ENCODE measurements at places on chromosomes 3 and 15. TPM values are rescaled to one million over a fixed set of nuclear protein-coding genes. Genes with fewer than 3 reads are reported as not detected.
A peak's percentile ranks its signal among the peaks of the same experiment; 100 is the strongest.

DNA sequence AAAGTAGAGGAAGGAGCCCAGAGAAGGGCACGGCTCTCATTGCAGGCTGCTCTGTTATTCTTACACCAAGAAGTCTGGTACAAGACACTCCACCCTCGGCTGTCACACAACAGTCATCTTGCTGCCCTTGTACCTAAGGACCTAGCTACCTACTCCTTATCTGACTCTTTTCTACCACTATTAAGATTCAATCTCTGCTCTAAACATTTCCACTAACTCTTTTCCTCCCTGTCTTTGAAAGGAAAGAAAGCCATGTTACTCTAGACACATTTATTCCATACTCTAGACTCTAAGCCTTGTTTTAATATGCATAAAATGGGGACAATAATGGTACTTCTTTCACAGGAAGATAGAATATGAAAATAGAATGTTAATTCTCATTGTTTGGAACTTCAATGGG is 73.3 kb upstream of the C3orf49 start:
- H3K4me3 ChIP-seq: no peak overlapping the region
- 0 out of 2 replicates have a peak, but pooled peaks cover 3% of the 10 kb centered on the region for H3K4me1 ChIP-seq
- no peaks in the 10 kb centered on the region for H3K36me3 ChIP-seq
- no peak overlapping the region for H3K27ac ChIP-seq
- DNase-seq: no peak

- H3K36me3 ChIP-seq: no peaks in the 10 kb centered on the region
- H3K4me3 ChIP-seq: no peak overlapping the region
- DNase-seq: no peak
- H3K27ac ChIP-seq: no peak overlapping the region
- H3K27me3 ChIP-seq: no peaks in the 10 kb centered on the region
These were observed 122.0 kb downstream of the WDR76 start for GRCh38 chr15:43948691-43949325.

DNA sequence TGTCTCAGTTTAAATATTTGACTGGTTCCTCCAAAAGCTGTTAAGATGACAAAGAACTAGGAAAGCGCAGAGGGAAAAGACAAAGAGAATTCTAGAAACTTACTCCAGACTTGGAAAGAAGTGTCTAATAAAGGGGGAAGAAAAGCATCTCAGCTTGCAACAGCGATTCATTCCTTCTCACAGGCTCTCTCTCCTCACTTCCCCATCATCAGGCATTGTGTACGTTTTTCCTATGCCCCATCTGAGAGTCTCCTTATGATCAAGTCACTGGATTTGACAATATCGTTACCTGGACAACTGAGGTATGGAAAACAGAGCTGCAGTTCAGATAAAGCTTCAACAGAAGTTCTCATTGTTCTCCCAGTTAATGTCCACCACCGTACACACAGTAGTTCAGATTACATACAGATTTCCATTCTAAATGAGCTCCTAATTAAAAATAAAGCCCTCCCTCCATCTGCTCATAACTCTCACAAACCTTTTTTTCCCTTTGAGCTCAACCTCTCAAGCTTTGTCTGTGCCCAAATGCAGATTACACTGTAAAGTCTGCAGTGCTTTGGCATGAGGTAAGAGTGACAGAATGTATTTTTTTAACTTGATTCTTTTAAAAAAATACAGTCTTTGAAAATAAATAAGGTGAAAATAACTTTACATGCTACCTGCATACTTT is 254.4 kb upstream of the THBS1 start:
- H3K4me3 ChIP-seq: no peak overlapping the region
- DNase-seq: no peak
- no peaks in the 10 kb centered on the region for H3K36me3 ChIP-seq

DNA sequence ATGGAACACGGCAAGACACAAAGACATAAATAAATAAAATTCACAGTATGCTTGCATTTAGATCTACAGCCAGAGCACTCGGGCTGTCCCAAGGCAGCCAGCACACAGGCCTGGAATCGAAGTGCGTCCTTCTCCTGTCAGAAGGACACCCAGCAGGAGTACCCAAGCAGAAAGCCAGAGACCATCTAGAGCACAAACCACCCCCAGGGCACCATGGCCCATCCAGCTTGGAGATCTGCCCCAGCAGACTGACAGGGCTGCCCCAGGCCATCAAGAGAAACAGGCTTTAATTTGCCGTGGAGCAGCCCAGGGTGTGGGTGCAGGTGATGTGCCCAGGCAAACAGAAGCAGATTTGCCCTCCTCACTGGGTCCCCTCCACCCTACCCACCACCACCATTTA is 7.8 kb upstream of the SPATA12 start:
- no peaks in the 10 kb centered on the region for H3K4me1 ChIP-seq
- no peak for DNase-seq
- no peak overlapping the region for H3K4me3 ChIP-seq
- H3K36me3 ChIP-seq: no peaks in the 10 kb centered on the region

GRCh38 chr3:184524981-184525336 is 36.6 kb upstream of the EPHB3 start:
- no peaks in the 10 kb centered on the region for H3K27me3 ChIP-seq
- peaks cover 18% of the 10 kb centered on the region for H3K4me1 ChIP-seq
- no peaks in the 10 kb centered on the region for H3K36me3 ChIP-seq
- peak overlapping the region; percentile 99 for H3K27ac ChIP-seq

DNA sequence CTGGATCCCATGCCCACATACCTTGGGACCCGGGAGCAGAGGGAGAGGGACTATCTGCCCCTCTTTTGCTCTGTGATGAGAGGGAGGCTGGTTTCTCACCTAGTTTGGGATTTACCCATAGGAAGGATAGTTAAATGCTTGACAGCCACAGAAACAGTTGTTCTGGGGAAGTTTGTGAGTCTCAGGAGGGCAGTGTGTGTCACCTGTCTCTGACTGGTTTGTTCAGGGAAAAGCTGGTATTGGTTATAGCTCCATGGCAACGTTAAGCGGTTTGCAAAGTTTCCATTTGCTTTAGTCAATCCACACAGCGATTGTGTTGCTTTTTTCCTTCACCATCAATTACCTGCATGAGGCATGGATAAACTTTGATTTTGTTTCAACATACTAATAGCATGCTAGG is 3.7 kb upstream of the TMED3 start:
- no peak for DNase-seq
- H3K27me3 ChIP-seq: peaks cover 50% of the 10 kb centered on the region
- no peak overlapping the region for H3K27ac ChIP-seq
- peaks cover 6% of the 10 kb centered on the region for H3K4me1 ChIP-seq
- H3K4me3 ChIP-seq: no peak overlapping the region
- no peaks in the 10 kb centered on the region for H3K36me3 ChIP-seq

GRCh38 chr3:61381745-61382392 is 130.6 kb upstream of the FHIT start:
- no peak overlapping the region for H3K27ac ChIP-seq
- peak; percentile 76 for DNase-seq
- H3K27me3 ChIP-seq: no peaks in the 10 kb centered on the region
- H3K4me1 ChIP-seq: no peaks in the 10 kb centered on the region
- no peaks in the 10 kb centered on the region for H3K36me3 ChIP-seq

DNA sequence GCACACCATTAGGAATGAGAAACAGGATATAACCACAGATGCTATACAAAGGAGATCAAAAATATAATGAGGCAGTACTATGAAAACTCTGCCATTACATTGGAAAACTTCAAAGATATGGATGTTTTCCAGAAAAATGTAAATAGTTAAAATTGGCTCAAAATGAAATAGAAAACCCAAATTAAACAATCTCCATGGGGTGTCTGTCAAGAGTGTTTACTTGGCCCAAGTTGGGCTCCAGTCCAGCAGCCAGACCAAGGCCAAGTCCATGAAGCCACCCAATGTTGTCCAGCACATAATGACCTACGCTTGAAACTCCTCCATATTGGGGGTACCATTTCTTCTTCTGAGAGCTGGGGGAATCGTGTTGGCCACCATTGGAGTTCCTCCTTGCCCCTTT is 37.1 kb downstream of the CTXND1 start:
- H3K4me1 ChIP-seq: no peaks in the 10 kb centered on the region
- H3K36me3 ChIP-seq: no peaks in the 10 kb centered on the region
- no peaks in the 10 kb centered on the region for H3K27me3 ChIP-seq
- no peak overlapping the region for H3K4me3 ChIP-seq
- H3K27ac ChIP-seq: no peak overlapping the region

GRCh38 chr3:36957862-36958686 is 13.2 kb upstream of the TRANK1 start:
- H3K36me3 ChIP-seq: no peaks in the 10 kb centered on the region
- H3K27ac ChIP-seq: no peak overlapping the region
- no peaks in the 10 kb centered on the region for H3K4me1 ChIP-seq
- H3K27me3 ChIP-seq: no peaks in the 10 kb centered on the region
- no peak overlapping the region for H3K4me3 ChIP-seq

GRCh38 chr3:172077197-172077757 is 37.9 kb downstream of the FNDC3B start:
- H3K4me1 ChIP-seq: peaks cover 44% of the 10 kb centered on the region
- DNase-seq: no peak
- no peak overlapping the region for H3K27ac ChIP-seq
- H3K4me3 ChIP-seq: no peak overlapping the region
- no peaks in the 10 kb centered on the region for H3K36me3 ChIP-seq
- H3K27me3 ChIP-seq: no peaks in the 10 kb centered on the region

- H3K27ac ChIP-seq: no peak overlapping the region
- H3K4me1 ChIP-seq: no peaks in the 10 kb centered on the region
- DNase-seq: no peak
- H3K27me3 ChIP-seq: no peaks in the 10 kb centered on the region
These were observed 129.9 kb downstream of the XXYLT1 start for GRCh38 chr3:195140816-195141793.

GRCh38 chr15:82263350-82263749 is 732 bp downstream of the SAXO2 start:
- peaks cover 9% of the 10 kb centered on the region for H3K36me3 ChIP-seq
- peaks cover 58% of the 10 kb centered on the region for H3K4me1 ChIP-seq
- H3K27me3 ChIP-seq: no peaks in the 10 kb centered on the region

SPATA12 gene
- 0.10 TPM for total RNA-seq

AEN gene
- 220 TPM for total RNA-seq

TMEM158 gene
- 16.9 TPM for total RNA-seq
